ENCODE measurements at places on chromosomes 5 and 9.

DNA sequence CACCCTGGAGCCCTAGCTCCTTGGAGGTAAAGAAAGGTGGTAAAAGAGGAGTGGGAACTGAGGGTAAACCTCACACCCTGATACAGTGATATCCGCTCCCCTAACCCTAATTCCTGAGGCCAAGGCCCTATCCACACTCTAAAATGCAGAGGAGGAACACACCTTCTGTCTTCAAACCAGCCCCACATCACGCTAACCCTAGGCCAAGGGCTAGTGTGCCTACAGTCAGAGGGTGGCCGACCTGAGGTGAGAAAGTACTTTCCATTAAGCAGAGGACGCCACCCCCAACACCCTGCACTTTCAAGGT, 590 bp downstream of the HDAC3 start:
- DNase-seq, result no peak

- peak; percentile 58 for DNase-seq
Observed at GRCh38 chr9:131734165-131734610, 5.7 kb downstream of the RAPGEF1 start.

DNA sequence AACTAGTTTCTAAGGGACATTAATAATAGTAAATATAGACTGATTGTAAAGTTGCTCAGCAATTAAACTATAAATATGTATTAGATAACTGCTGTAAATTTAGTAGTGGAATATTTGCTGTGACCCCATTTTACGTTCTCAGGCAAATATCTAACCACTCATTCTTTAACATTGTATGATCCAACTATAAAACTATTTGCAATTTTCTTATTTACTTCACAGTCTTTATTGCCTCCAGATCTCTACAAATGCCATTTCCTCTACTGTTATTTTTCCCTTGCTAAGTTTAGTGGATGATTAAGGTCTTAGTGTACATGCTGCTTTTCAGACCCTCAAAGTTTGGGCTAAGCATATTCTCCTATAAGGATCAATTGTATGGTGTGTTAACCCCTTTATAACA, 526.2 kb upstream of the ST8SIA4 start:
- DNase-seq, result no peak

DNA sequence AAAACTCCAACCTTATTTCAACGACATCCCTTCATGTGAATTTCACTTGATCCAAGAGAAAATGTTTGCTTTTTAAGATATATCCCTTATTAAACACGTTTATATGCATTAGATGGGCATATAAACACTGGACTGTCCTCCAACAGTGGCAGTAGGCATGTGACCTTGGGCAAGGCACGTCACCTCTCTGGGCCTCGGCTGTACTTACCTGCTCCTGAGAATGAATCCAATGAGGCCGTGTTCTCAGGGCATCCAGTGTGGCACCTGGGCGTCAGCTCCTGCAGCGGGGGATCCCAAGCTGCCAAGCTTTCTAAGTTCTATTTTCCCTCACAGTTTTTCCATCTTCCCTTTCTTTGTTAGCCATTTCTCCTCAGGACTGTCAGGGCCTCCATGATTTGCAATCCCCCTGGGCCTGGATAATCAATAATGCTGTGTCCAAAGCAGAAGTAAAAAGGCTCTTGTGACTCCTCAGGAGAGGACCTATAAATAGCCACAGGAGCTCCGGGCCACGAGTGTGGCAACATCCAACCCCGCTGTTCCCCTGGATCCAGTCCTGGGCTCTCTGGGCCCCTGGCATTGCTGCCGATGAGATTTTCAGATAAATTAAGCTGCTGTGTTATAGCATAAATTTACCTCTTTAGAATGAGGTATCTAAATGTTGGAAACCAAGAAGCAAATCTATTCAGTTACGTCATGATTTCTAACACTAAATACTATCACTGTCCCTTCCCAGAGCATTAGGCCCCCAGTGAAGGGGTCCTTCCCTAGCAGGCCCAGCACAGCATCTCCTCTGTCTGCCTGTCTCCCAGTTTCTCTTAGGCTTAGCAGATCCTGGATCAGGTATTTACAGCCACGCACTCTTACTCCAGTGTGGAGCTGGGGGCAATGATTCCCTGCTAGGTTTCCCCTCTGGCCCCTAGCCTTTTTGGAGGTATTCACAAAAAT, 76.8 kb downstream of the PTPN3 start:
- DNase-seq, result no peak

DNA sequence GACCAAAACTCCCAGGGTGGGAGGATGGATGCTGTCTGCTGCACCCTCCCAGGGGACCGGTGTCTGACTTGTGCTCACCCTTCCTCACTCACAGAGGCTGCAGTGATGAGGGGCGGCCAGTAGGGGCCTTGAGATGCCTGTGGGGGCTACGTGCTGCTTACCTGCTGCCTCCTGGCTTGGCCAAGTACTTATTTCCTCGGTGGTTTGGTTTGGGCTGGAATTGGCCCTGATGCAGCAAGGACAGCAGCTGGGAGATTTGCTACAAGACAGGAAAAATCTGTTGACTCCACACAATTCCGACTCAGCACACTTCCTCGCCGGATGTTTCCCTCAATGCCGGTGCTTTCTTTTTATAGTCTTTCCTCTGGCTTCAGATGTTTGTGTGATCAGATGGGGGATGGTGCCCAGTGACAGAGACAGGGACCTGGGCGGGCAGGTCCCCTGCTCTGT, 6.6 kb downstream of the PCDH12 start:
- DNase-seq, result peak; percentile 53

- no peak for DNase-seq
Observed at GRCh38 chr5:132303589-132303988, 9.4 kb downstream of the SLC22A4 start.

DNA sequence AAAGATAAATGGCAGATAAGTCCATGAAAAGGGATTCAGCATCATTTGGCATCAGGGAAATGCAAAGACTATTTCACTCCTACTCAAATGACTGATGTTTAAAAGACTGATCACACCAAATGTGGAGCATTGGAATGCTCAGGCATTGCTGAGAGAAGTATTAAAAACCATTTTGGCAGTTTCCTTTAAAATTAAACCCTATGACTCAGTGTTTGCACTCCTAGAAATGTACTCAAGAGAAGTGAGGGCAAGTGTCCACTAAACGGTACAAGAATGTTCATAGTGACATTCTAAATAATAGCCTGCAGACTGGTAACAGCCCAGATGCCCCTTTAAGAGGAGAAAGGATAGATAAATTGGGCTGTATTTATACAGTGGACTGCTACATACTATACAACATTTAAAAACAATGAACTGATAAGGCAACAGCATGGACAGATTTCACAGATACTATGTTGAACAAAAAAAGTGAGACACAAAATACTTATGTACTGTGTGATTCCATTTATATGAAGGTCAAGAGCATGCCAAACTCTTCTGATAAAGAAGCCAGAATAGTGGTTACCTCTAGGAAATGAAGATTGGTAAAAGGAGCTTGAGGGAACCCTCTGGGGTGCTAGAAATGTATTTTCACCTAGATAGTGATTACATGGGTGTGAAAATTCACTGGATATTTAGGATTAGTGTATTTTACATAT, 24.6 kb downstream of the APC start:
- DNase-seq, result no peak

DNA sequence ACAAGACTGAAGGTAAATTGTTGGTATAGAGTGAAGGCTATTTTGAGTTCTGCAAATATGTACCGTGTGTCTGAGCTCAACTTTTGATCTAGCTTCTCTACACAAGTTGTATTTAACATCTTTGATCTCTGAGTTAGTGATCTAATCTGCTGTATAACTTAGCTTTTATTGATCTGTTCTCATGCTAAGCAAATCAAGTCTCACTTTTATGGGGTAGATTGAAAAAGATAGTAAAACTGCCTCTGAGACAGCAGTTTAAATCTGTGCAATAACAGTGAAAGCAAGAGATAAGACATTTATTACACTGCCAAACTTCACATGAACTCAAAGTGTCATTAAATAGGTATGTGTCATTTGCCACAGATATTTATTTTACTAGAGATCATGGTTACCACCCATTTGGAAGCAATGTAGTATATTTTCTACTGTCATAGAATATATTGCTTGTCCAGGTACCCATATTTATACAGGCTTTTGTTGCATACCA, 477.3 kb downstream of the ISL1 start:
- DNase-seq, result no peak

GRCh38 chr9:70257991-70258691, 637 bp upstream of the SMC5 start:
- DNase-seq, result peak; percentile 71

DNA sequence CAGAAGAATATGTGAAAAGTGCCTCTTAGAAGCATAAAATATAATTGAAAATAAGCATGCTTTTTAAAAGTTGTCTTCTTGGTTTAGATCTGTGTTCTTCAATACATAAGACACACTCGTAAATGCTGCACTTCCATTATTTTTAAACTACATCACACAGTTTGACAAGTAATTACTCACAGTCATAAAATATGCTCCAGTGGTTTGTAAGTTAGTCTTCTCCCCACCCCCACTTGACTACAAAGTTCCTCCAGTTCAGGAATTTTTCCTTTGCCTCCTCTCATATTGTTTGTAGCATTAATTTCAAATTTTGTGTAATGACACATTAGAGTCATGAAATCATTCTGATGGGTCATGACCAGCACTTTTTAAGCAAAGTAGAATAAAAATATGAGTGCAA, 60.3 kb upstream of the PTGER4 start:
- no peak for DNase-seq

GRCh38 chr9:111605041-111605559, 5.7 kb upstream of the PTGR1 start:
- DNase-seq, result no peak

GRCh38 chr5:133947431-133947841, 21.0 kb downstream of the C5orf15 start:
- no peak for DNase-seq

DNA sequence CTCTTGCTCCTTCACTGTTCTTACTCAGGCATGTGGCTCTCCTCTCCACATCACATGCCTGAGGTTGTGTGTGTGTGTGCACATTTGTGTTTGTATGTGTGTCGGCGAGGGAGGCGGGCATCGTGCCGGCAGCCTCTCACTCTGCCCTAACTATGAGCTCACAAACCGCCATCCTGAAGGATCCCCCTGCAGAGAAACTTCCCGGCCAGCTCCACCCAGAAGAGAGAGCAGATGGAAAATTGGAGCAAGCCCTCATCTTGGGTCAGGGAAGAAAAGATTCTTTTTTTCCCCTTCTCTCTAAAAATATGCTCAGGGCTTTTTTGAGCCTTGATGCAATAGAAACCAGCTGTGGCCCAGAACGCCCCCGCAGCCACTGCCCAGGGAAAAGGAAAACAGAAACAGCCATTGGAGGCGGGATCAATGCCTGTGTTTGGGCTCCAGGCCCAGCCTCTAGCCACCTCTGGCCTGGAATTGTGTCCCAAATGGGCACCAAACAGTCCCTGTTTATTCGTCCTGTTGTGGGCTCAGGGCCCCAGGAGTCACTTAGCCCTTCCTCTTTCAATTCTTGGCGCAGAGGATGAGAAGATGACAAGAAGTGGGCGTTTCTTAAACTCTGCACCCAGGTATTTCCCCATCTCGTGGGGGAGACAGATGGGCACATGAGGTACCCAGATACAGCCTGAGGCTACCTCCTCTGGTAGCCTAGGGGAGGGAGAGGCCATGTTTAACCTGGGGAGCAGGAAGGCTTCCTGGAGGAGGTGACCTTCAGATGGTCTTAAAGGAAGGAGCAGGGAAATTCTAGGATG, 151.5 kb downstream of the RGS3 start:
- DNase-seq, result peak; percentile 49

DNA sequence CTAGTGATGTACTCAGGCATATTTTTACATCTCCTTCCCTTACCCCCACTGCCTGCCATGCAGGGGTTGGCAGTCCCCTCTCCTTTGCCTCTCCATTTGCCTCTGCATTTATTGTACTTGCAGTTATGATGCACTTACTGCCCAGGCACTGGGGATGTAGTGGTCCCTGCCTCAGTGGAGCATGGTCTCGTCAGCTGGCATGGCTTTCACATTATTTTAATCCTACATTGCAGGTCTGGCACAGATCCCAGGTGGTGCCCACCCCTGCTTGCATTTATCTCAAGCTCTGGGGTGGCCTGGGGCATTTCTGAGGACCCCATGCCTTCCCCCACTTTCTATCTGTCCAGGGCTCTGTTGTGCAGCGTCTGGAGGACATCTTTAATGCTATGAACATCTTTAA, 23.2 kb upstream of the PITX1 start:
- DNase-seq, result no peak

GRCh38 chr5:179825655-179826182, 5.0 kb downstream of the SQSTM1 start:
- DNase-seq, result no peak

- no peak for DNase-seq
Observed at GRCh38 chr9:95813923-95814322, 61.6 kb upstream of the ERCC6L2 start.

DNA sequence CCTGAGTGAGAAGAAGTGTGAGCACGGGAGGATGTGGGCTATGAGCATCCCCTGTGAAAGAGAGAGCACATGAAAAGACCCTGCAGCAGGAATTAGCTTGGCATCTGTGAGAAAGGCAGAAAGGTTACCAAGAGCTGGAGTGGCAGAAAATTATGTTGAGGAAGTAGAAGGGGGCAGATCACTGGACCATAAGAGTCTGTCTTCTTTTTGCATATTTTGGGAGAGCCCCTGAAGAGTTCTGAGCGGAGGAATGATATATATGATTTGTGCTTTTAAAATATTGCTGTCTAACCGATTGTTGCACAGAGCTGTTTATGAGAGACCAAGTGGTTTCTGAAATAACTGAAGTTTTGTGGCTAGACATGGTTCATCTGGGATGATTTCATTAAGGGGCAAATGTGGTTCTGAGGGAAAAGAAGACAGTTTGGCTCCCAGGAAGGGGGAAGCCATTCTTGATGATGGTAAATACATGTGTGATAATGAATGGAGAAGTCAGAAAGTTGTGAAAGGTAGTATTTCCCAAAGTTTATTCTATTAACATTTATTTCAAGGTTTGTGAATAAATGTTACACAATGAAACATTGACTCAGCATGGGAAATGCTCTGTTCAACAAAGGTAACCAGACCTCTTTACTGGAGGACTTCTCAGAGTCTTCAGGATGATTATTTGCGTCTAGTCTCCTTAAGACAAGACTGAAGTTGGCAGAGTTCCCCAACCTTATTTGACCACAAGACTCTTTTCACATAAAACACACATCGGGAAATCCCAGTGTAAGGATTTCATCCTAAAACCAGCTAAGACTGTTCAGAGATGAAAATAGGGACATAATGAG, 31.5 kb upstream of the ADRB2 start:
- no peak for DNase-seq

DNA sequence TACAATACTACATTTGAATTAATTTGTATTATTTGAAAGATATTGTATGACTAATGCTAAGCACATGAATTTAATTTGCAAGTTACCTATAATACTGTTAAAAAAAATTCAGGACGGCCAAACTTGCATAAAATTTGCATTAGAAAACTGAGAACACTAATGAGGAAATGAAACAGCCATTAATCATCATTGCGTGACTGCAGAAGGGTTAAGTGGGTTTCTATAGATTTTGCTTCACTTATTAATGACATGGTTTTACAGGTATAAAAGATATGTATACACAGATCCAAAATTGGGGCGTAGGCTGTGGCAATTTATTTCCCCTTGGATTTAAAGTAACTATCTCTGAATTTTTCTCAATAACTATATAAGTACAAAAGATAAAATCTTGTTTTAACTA, 882.6 kb downstream of the PTPRD start:
- no peak for DNase-seq

All from activated T-cell treated with anti-CD3 and anti-CD28 coated beads, Interleukin-2, amount 50 U/mL, for 48 hours (primary cell).